NCI-H524 treated with DMSO at 0.1 percent for 48 hours (cell line): ENCODE measurements at places on chromosomes 1 and 21.

DNA sequence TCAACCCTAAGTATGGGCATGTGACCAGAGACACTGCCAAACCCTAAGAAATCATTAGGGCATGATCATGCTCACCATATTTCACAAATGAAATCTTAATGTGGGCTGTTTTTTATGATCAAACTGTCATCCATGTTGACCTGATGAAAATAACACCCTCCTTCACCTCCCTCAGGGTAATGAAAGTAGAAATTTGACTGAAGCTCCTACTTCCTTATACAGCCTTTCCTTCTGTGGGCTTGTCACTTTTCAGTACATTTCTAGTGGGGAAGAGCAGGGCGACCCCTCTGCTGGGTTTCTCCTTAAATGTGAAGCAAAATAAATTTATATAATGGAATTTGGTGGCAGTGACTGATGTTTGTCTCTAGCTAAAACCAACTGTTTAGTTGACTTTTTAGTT, 25.9 kb downstream of the IVNS1ABP start:
- no peak for DNase-seq

GRCh38 chr1:69707103-69707502, 139.4 kb downstream of the LRRC7 start:
- DNase-seq = no peak

DNA sequence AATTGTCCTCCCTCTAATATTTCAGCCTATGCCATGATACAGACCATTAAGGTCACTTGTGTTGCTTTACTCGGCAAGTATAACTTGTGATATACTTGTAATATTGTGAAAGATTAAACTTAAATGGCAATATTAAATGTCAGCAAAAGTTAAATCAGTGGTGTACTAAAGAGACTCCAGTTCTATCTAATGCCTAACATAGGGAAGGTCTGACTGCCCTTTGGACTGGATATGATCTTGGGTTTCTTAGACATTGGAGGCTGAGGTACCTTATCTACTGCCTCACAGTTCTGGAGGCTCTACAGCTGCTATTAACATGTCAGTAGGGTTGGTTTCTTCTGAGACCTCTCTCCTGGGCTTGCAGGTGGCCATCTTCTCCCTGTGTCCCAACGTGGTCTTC, 89.9 kb downstream of the MT1HL1 start:
- no peak for DNase-seq

DNA sequence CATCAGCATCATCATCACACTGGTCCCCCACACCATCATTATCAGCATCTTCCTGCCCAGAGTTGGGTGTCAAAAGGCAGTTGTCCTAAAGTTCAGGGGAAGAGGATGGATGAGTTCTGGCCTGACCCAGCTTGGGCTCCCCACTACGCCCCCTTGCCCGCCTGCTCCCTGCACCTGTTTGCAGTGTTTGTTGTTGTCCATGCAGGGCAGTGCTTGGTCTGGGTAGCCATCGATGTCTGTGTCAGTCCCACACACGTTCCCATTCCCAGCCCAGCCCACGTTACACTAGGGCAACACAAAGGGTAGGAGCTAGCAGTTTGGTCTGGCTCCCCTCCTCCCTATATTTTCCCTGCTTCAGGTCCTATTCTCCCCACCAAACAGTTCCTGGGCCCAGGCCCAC, 6.8 kb downstream of the THBS3 start:
- no peak for DNase-seq

DNA sequence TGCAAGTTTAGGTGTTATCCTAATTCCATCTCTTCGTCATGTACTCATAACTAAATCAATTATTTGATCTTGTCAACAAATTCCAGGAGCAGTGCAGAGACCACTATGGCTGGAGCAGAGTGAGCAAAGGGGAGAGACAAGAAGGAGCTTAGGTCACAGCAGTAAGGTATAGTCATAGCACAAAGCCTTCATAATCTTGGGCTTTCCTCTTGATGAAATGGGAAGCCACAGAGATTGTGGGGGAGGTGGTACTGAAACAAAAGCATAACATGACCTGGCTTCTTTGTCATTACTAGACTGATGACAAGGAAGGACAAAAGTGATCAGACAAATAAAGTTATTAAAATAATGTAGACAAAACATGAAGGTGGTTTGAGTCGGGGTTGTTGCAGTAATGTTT, 60.1 kb upstream of the PTGS2 start:
- no peak for DNase-seq

- DNase-seq = no peak
These were observed 17.7 kb downstream of the RGS18 start for GRCh38 chr1:192175971-192176370.
